ENCODE measurements at places on chromosomes 1 and 21. TPM values are rescaled to one million over a fixed set of nuclear protein-coding genes. Genes with fewer than 3 reads are reported as not detected.

The MRTO4 gene
- total RNA-seq = 20.5 TPM

The LRRC39 gene
- 1.1 TPM for total RNA-seq

The PTAFR gene
- 6.4 TPM for total RNA-seq

The TNNI3K gene
- total RNA-seq = not detected

The FNDC7 gene
- not detected for total RNA-seq

The FCRLB gene
- 1.5 TPM for total RNA-seq

The CDKN2C gene
- total RNA-seq = 43.6 TPM

The LCE2A gene
- not detected for total RNA-seq

The F3 gene
- 123 TPM for total RNA-seq

The GBP7 gene
- not detected for total RNA-seq

The BRINP3 gene
- not detected for total RNA-seq

The C1orf210 gene
- not detected for total RNA-seq

The DCST1 gene
- not detected for total RNA-seq

The ATXN7L2 gene
- 3.1 TPM for total RNA-seq

The CDA gene
- total RNA-seq = 4.9 TPM

The BSND gene
- not detected for total RNA-seq

The OR2T29 gene
- not detected for total RNA-seq

The S100A2 gene
- total RNA-seq = 2.2 TPM

The CD1E gene
- total RNA-seq = 0.88 TPM

The RCSD1 gene
- total RNA-seq = 32.8 TPM

The AKNAD1 gene
- not detected for total RNA-seq

The RNF115 gene
- 33.7 TPM for total RNA-seq

The SLC22A15 gene
- 18.3 TPM for total RNA-seq

Measured in subcutaneous adipose tissue (tissue), 4 donors.